ENCODE measurements at places on chromosomes 6 and 20.

GRCh38 chr6:2665146-2666070 is 85.3 kb downstream of the MYLK4 start:
- H3K4me3 ChIP-seq, result no peak overlapping the region
- no peaks in the 10 kb centered on the region for H3K4me1 ChIP-seq
- no peak for DNase-seq
- H3K27ac ChIP-seq, result no peak overlapping the region
- no peaks in the 10 kb centered on the region for H3K36me3 ChIP-seq
- no peaks in the 10 kb centered on the region for H3K27me3 ChIP-seq

- H3K27me3 ChIP-seq, result no peaks in the 10 kb centered on the region
- H3K4me3 ChIP-seq, result no peak overlapping the region
- no peak for DNase-seq
- no peak overlapping the region for H3K27ac ChIP-seq
- H3K4me1 ChIP-seq, result peaks cover 6% of the 10 kb centered on the region
- no peaks in the 10 kb centered on the region for H3K36me3 ChIP-seq
Measured at GRCh38 chr6:150004101-150004782, 21.1 kb downstream of the RAET1L start.

- no peak overlapping the region for H3K27ac ChIP-seq
- H3K27me3 ChIP-seq, result no peaks in the 10 kb centered on the region
- no peak overlapping the region for H3K4me3 ChIP-seq
- DNase-seq, result peak; percentile 6
- no peaks in the 10 kb centered on the region for H3K36me3 ChIP-seq
Measured at GRCh38 chr6:64505312-64505711, 869.7 kb downstream of the PHF3 start.

- no peaks in the 10 kb centered on the region for H3K4me1 ChIP-seq
- H3K27me3 ChIP-seq, result no peaks in the 10 kb centered on the region
- no peaks in the 10 kb centered on the region for H3K36me3 ChIP-seq
- DNase-seq, result no peak
Measured at GRCh38 chr6:85047818-85048217, 283.4 kb upstream of the TBX18 start.
